ENCODE measurements at places on chromosomes 5 and 9.

DNA sequence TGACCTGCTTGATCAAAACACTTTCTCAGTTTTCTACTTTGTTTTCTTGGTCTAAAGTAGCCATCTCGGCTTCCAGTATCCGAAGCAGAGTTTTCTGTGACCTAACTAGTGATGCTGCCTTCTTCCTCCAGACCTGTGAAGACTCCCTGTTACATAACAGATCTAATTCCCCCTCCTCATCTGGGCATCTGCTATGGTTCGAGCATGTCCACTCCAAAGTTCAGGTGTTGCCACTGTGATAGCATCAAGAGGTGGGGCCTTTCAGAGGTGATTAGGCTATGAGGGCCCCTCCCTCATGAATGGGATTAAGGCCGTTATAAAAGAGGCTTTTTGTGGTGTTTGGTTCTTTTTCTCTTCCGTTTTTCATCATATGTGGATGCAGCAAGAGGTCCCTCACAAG lies 20.3 kb downstream of the TTC23L start:
- DNase-seq, result no peak

DNA sequence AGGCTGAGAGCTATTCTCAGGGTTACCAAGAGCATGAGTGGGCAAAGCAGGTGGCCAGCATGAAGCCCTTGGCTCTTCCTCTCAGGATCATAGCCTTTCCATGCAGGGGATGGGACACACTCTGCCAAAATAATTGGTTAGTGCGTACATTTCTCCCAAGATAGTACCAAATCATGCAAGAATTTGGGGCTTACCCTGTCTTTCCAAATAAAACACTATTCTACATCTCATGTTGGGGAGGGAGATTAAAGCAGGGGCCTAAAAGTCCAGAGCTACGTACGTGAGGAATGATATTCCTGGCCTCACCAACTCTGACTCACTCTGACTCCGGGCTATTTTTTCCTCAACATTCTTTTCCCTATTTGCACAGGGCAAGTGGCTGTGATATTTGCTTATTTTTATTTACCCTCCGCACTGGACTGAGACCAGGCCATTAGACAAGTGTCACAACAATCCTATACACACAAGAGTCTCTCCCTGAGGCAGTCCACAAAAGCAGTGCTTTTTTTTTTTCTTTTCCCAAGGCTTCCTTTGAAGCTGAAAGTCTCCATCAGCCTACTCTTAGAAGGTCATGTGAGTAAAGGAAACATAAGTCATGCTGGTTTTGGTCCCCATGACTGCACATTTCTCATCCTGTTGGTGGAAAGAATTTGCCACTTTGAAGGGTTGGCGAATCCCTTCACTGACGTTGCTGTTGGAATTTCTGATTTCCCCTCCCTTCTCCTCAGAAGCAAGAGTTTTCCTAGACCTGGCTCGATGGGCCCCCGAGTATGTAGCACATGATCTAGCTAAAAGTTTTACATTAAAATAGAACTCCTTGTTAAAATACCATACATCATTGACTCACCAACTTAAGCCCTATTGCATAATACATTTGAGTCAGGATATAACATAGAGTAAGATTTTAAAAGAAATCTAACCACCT lies 40.0 kb downstream of the TMEM252 start:
- peak; percentile 96 for DNase-seq

DNA sequence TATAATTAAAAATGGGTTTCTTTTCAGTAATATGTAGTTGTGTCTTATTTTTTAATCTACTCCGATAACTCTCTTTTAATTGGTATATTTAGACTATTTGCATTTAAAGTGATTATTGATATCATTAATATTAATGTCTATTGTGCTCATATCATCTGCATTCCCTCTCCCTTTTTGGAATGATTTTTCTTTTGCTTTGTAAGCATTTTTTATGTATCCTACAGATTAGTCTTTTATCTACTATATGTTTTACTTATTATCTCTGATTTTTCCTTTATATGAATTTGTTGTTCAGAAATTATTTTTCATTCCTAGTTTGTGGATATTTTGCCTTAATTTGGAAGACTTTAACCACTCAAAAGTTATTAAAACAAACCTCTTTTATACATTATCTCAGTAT lies 34.0 kb downstream of the NDUFS4 start:
- no peak for DNase-seq

GRCh38 chr9:36148311-36149051 lies 11.9 kb downstream of the GLIPR2 start:
- peak; percentile 82 for DNase-seq

- no peak for DNase-seq
Measured at GRCh38 chr5:33291216-33292000, 149.4 kb upstream of the TARS1 start.

DNA sequence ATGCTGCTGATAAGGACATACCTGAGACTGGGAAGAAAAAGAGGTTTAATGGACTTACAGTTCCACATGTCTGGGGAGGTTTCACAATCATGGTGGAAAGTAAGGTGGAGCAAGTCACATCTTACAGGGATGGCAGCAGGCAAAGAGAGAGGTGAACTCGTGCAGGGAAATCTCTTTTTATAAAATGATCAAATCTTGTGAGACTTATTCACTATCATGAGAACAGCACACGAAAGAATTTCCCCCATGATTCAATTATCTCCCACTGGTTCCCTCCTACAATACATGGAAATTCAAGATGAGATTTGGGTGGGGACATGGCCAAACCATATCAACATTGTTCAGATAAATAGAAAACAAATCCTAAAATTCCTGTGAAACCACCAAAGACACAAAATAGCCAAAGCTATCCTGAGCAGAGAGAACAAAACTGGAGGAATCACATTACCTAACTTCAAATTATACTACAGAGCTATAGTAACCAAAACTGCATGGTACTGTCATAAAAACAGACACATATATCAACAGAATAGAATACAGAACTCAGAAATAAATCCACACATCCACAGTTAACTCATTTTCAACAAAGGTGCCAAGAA lies 230.5 kb upstream of the TRIM32 start:
- DNase-seq, result no peak

DNA sequence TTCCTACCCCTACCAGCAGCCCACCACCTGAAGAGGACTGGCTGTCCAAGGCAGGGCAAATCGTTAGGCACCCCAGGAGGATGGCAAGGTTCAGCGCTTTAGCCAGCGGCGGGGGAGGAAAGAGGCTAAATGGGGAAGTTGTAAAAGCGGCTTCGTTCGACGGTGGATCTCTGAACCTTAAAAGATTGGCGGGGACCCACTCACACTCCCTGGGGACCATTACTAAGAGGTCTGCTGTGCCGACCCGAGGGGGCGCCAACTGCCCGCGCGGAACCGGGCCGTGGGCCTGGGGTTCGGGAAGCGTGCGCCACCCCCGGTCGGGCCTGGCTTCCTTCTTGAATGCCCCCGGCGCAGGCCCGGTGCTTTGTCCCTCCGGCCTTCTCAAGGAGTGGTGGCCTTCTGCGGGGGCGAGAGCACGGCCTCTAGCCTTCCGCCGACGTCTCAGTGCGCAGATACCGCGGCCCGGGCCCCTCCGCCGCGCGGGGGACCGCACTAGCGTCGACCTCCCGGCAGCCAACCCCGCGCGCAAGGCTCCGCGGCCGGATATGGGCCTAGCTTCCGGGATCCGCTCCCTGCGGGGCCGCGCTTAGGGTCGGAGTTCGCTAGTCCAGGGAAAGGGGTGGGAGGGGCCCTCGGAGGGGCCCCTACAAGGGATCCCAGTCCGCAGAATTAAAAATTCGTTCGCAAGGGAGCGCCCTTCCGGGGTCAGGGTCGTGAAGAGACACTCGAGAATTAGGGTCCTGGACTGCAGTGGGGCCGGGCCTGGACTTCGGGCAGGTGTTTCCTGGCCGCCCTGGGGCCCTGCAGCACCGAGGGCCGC lies 10.5 kb downstream of the NR2F1-AS1 start:
- no peak for DNase-seq

GRCh38 chr9:89048616-89049015 lies 57.3 kb downstream of the S1PR3 start:
- DNase-seq, result no peak

GRCh38 chr5:89844548-89844947 lies 565.0 kb downstream of the CETN3 start:
- no peak for DNase-seq

GRCh38 chr9:127122176-127123063 lies at the start of gene ANGPTL2:
Gene ANGPTL2 (minus strand): TSS chr9:127122635. CDS start chr9:127108731, 13,904 bp downstream.
- DNase-seq, result peak; percentile 84

DNA sequence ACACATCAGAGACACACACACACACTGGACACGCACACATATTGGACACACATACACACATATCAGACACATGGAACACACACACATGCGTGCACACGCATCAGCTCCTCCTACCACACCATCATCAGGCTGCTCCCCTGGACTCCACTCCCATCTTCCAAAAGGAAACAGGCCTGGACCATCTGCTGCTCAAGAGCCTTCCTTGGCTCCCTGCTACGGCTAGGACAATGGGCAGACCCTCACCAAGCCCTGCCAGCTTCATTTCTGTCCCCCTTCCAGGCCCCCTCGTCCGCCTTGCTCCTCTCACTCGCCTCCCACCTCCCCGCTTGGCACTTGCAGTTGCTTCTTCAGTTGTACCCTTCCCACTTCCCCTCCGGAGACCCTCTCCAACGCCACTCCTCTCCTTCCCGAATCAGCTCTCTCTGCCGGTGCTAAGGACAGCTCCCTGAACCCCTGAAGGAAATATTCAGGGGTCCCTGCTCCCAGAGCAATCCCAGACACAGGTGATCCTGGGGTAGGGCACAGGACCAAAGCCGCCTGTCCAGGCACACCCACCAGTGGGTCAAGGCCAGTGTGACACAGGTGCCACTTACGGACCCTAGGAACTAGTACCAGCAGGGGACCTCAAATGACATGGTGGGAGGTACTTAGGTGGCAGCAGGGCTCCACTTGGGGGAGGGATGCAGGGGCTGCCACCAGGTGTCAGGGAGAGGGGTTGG lies 12.1 kb upstream of the LAMC3 start:
- no peak for DNase-seq

GRCh38 chr5:149684371-149684770 lies 45.7 kb upstream of the PPARGC1B start:
- DNase-seq, result no peak

- DNase-seq, result no peak
Measured at GRCh38 chr9:131656356-131657036, 83.4 kb downstream of the RAPGEF1 start.

GRCh38 chr9:120616966-120617935 lies 37.3 kb upstream of the CDK5RAP2 start:
- no peak for DNase-seq

- no peak for DNase-seq
Measured at GRCh38 chr9:18492612-18493011, 18.7 kb downstream of the ADAMTSL1 start.

DNA sequence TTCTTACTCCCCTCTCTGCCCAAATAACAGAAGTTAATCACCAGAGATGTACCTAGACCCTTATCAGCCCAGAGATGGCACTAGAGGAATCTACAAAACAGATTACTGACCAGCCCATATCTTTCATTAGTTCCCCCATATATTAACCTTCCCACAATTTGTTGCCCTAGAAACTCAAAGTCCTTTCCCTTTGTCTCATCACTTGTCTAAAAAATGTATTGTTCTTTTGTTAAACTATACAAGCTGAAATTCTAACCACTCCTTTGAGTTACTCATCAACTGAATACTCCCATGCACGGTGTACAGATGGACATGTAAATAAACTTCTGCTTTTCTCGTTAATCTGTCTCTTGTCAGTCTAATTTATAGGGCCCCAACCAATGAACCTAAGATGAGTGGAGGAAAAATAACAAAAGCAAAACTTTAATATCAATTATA lies 130.9 kb downstream of the CCDC192 start:
- DNase-seq, result peak; percentile 89

- peak; percentile 81 for DNase-seq
Measured at GRCh38 chr9:76374783-76375559, 19.3 kb downstream of the RFK start.

DNA sequence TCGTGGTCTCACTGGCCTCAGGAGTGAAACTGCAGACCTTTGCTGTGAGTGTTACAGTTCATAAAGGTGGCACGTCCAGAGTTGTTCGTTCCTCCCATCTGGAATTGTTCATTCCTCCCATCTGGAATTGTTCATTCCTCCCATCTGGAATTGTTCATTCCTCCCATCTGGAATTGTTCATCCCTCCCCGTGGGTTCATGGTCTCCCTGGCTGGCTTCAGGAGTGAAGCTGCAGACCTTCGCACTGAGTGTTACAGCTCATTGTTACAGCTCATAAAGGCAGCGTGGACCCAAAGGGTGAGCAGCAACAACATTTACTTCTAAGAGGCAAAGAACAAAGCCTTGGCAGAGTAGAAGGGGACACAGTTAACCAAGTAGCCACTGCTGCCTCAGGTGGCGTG lies 69.1 kb downstream of the GCNT1 start:
- DNase-seq, result no peak

DNA sequence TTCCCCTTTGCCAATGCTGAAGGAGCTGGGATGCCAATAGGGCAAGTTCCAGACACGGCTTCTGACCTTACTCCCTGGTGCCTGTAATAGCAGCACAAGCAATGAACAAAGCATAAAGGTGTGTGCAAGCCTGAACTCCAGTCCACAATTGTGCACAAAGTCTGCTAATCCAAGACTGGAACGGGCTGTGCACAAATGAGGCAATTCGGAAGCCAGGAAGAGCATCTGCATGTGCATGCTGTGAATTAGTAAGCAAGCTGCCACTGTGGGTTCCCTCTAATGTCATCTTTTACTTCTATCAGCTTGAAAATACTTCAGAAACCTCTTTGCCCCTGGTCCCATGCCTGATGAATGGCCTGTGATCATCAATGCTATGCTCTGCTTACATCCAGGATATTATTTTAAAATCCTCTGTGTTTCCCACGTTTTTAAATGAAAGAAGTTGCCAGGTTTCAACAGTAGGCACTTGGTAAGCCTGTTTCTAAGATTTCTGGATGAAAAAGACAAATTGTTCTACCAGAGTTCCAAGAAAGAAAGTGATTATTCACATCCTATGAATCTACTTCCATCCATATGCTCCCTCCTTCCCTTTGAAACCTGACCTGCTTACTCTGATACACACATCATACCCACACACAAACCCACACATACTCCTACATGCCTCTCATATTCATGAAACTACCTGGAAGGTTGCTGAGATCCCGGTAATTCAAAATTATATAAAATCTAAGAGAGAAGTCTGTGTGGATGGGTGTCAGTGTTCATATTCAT lies 165.7 kb downstream of the KCTD16 start:
- no peak for DNase-seq

DNA sequence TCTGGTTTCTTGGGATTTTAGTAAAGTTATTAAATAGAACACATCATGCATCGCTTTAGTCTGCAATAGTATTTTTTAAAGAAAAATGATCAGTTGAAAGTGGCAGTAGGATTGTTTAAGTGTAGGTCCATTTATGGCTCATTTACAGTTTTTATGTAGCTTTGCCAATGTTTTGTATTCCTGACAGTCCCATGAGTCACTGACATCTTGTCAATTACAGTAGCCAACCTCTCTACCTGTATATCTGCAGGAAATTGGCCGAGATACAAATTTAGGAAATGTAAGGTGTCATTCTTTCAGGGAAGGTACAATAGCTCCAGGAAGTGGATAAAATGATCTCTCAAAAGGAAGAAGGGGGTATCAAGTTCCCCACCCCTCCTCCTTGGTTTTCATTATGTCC lies 47.7 kb upstream of the MTAP start:
- DNase-seq, result no peak

DNA sequence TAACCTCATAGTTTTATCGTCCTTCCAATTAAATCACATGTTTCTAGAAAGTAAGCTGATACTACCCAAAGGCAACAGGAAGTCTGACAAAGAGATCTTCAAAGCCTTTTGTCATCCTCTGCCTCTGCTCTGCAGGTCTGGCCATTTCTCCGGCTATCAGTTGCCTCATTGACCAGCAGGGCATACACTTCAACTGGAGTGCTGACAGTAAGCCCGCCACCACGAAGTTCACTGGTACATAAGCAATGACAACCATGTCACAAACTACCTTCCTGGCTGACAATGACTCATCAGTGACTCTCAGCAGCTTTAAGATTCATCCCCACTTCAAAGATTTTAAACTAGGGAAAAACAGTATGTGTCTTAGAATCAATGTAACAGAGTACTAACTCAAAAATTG lies 20.6 kb downstream of the SPTLC1 start:
- peak; percentile 56 for DNase-seq

Data from Caki2 (cell line).